ENCODE measurements at places on chromosomes 1 and 21.

- no peak for DNase-seq
Observed at GRCh38 chr21:45388011-45388521, 16.9 kb upstream of the COL18A1 start.

- no peak for DNase-seq
Observed at GRCh38 chr1:3904843-3905185, 4.7 kb upstream of the C1orf174 start.

DNA sequence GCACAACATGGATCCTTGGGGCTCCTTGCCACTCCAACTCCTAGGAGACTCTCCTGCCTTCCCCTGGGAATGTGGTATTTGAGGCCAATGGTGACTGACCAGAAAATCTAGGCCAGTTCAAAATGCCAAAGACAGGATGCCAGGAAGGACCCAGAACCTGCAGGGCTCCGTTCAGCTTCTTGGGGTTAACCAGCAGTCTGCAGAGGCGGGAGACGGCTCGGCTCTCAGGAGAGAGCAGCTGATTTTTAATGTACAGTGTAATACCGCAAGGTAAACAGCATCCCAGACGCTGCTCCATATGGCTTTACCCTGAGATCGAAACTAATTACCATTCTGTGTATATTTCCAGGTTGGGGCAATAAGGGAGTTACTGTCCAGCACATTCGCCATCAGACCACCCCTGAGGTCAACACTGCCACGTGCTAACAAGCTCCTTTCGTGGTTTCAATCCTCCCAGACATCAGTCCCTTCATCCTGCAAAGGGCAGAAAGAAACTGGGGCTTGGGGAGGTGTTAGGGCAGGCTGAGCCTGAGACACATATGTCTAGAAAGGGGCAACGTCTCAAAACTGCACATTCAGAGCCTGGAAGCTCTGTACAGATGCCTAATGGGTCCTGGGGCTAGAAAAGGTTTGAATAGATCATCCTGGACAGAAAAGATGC, 16.7 kb downstream of the ITPKB start:
- no peak for DNase-seq

GRCh38 chr1:209080170-209080781, 503.2 kb upstream of the CAMK1G start:
- no peak for DNase-seq

- DNase-seq: no peak
Observed at GRCh38 chr1:227816750-227817446, 1.4 kb downstream of the PRSS38 start.

GRCh38 chr1:243723050-243723449, 127.0 kb downstream of the AKT3 start:
- DNase-seq: no peak

GRCh38 chr1:231171623-231172197, 9.9 kb downstream of the TRIM67 start:
- DNase-seq: no peak

- DNase-seq: no peak
Observed at GRCh38 chr1:118264343-118264742, 79.3 kb upstream of the SPAG17 start.

DNA sequence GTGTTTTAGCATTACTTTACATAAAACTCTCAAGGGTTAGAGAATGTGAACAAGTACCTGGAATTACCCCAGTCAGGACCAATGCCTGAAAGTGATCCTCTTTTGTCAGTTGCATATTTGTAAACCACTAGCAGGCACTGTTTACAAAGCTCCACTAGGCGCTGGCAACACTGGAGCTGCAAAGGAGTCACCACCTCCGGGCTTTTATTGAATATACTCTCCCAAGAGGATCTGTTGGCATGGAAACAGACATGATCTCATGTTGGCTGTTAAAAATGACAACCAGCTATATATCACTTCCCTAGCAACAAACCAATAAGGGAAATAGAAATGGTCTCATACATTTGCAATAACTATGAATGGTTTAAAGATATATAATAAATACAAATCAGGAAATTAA, 116.0 kb downstream of the TTLL7 start:
- DNase-seq: no peak

- DNase-seq: no peak
Observed at GRCh38 chr1:2279210-2279639, 51.1 kb downstream of the SKI start.

- DNase-seq: no peak
Observed at GRCh38 chr1:96346719-96347118, 374.9 kb upstream of the PTBP2 start.

GRCh38 chr1:243390162-243390791, 134.4 kb downstream of the SDCCAG8 start:
- DNase-seq: no peak

GRCh38 chr21:27359141-27359540, 392.3 kb upstream of the ADAMTS5 start:
- DNase-seq: no peak

GRCh38 chr1:244662599-244662998, 9.7 kb downstream of the DESI2 start:
- DNase-seq: no peak

DNA sequence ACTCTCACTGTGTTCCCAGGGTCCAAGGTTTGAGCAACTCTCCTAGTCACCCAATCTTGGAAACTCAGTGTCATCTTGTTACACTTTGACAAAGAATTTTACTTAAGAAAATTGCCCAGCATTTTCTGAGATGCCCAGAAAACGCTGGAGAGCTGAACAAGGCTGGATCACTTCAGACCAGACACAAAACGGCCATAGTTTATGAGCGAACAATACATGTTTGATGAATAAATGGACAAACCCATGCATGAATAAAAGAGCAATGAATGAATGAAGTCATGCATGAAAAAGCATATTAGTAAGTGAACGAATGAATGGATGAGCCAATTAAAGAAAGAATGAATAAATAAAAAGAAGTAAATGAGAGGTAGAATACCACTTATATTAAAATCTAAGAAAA, 103.8 kb downstream of the MATN1 start:
- DNase-seq: no peak

DNA sequence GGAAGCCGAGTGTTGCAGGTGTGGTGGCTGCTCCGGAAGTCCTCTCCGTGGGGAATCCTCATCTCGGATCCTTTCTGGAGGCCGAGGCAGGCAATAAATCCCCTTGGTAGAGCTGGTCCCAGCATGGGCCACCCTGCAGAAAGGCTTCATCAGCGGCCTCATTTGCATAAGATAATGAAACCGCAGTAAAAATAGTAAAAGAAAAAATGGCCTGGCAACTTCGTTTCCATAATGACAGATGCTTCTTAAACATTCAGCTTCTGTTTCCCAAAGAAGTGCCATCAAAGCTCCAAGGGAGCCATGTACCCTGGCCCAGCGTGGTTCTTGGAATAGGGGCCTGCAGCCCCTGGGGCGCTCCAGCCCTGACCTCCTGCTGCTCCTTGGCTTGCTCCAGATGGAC, 244.1 kb downstream of the GRIK3 start:
- no peak for DNase-seq

DNA sequence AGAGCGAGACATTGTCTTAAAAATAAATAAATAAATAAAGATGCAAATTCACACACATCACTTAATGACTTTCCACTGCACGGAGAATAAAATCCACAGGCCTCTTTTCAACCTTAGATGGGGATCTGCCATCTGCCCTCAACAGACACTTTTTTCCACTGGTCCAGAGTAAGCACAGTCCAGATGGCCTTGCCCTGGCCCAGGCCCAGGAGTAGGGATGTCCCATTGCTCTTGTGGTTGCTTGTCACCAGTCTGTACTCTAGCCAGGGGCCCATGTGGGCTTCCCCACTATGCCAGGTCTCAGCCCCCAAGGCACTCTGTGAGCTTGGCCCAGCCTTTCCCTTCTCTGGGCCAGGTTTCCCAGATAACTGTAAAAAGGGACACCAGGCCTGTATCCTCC, 17.4 kb downstream of the PLOD1 start:
- no peak for DNase-seq

- no peak for DNase-seq
Observed at GRCh38 chr1:225769687-225770086, 7.9 kb upstream of the SRP9 start.
